Stimulated activated CD4-positive, alpha-beta T cell treated with anti-CD3 and anti-CD28 coated beads, Interleukin-1b, Interleukin-23, amount 100 ng/mL, for 1 hour (primary cell): ENCODE measurements at places on chromosomes 4 and X.
A peak's percentile ranks its signal among the peaks of the same experiment; 100 is the strongest.

DNA sequence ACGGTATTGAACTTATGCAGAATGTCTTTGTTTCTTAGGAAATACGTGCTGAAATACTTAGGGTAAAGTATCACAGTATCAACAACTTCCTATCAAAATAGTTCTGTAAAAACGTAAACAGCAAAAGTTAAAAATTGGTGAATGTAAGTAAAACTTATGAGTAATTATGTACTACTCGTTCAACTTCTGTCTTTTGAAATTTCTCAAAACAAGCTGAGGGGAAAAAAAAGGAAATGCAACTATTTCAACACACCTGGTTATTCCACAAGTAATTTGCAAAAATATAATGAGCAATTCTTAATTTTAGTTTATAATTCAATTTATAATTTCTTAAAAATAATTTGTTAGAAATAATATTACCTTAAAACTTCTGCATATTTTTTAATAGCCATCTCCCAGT lies 8.3 kb downstream of the PPID start:
- DNase-seq, result no peak

DNA sequence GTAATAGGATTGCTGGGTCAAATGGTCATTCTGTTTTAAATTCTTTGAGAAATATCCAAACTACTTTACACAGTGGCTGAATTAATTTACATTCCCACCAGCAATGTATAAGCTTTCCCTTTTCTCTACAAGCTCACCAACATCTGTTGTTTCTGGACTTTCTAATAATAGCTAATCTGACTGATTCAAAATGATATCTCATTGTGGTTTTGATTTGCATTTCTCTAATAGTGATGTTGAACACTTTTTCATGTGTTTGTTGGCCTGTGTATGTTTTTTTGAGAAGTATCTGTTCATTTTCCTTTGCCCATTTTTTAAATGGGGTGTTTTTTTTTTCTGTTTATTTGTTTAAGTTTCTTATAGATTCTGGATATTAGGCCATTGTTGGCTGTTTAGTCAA lies 659.0 kb upstream of the GNPDA2 start:
- no peak for DNase-seq

DNA sequence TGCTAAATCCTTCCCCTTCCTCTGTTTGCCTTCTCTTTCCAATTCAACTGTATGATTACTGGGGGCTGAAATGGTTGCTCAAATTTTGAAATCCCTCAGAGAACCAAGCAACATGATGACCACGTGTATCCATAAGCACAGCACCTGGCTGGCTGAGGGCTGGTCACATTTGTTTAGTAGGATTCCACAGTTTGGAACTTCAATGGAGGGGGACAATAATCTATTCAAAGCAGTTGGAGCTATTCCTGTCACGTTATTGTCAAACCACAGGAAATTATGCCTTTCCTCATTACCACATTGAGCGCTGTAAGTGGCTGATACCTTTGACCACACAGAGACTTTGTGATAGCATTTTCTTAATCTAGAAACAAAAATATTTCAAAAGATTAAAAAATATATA lies 7.0 kb downstream of the TMSB4X start:
- DNase-seq, result no peak

GRCh38 chr4:53589511-53589910 lies 1.8 kb downstream of the LNX1 start:
- DNase-seq, result no peak

DNA sequence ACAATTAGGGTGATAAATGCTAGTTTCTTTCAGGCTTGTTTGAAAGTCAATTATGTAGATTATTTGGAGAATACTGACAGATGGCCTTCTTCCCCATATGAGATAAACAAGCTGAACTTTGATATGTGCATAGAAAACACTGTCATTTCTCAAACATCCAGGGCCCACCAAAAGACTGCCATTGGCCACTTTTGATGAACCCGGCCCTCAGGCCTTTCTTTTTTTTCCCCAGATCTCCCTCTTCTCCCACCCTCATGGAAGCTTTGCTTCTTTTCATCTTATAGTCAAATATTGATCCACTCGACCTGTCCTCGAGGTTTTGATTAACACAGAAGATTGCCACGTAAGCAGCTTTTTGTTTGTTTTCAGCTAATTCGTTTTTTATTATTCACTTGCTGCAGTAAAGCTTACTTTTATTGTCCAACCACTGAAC lies 377.4 kb downstream of the SMARCA1 start:
- DNase-seq, result no peak

GRCh38 chr4:112509243-112510141 lies 6.5 kb downstream of the NEUROG2 start:
- DNase-seq, result no peak

DNA sequence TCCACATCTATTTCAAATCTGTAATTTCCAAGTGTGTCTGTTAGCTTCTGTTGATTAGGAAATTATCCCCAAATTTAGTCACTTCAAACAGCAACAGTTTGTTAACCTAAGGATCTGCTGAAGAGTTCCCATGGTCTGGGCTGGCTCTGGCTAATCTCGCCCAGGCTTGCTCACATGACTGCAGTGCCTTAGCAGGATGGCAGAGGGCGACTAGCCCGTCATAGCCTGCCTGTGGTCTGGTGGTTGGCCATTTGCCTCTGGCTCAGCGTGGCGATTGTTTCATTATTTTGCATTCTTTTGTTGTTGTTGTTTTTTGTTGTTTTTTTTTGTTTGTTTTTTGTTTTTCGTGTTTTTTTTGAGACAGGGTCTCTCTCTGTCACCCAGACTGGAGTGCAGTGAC lies 264.0 kb downstream of the TRIML1 start:
- DNase-seq, result no peak

DNA sequence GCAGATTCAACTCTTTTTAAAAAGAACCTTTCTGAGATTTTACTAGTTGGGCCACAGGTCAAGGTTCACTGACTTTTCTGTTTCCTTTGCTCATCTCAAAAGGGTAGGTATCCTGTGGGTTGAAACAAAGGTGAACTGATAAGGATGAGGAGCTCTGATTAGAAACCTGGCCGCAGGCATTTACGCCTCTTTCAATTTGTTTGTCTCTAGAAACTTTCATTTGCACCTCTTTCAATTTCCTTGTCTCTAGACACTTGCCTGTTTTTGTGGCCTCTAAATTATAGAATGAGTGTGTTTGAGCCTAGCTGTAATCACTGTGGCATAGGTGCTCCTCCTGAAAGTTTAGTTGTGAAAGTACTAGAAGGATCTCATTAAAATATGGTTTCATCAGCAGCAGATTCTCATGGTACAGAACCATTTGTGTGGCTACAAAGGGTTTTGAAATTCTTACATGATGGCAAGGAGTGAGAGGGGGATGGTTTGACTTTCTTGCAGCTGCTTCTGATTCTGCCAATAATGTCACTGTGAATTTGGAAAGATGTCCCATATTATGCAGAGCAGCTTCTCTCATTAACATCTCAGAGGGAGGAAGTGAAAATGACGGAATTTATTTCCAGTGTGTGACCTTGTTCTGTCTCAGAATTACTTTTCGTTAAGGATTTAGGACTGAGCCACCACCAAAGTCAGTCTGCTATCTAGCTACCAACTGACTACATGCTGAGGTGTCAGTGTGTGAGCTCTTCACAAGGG lies 142.2 kb downstream of the SH2D1A start:
- no peak for DNase-seq

DNA sequence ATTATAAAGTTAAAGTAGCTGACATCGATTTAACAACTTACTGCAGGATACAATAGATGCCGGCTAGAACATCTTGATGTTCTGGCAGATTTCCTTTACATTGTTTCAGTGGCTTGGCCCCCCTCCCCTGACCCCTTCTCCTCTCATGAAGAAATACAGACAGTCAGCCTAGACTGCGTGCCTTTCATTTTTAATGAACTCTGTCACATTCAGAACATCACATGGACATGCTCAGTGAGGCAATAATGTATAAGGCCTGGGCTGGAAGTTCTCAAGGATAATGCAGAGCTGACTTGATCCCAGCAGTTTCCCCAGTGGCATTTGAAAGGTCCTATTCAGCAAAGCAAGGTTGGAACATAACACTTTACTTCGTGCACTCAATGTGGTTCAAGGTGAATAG lies 239.2 kb downstream of the ANK2 start:
- no peak for DNase-seq

GRCh38 chrX:11429538-11430085 lies 136.4 kb downstream of the AMELX start:
- DNase-seq, result no peak

DNA sequence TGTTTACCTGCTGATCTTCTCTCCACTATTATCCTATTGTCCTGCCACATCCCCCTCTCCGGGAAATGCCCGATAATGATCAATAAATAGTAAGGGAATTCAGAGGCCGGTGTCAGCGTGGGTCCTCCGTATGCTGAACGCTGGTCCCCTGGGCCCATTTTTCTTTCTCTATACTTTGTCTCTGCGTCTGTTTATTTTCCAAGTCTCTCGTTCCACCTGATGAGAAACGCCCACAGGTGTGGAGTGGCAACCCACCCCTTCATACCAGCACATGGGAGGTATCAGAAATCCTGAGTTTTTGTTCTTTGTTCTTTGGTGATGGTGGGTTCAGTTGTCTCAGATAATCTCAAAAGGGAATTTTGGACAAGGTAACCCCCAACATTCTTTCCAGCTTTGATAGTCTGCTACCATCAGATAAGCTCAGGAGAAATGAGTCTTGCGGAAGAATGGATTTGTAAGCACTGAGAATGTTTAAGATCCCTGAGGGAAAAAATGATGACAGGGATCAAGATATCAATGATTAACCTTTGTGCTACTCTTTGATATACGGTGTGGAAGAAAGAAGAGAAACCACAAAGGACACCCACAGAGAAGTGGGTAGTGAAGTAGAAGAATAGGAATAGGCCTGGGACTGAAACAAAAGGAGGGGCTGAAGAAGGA lies 117.9 kb downstream of the CEP44 start:
- DNase-seq, result no peak

DNA sequence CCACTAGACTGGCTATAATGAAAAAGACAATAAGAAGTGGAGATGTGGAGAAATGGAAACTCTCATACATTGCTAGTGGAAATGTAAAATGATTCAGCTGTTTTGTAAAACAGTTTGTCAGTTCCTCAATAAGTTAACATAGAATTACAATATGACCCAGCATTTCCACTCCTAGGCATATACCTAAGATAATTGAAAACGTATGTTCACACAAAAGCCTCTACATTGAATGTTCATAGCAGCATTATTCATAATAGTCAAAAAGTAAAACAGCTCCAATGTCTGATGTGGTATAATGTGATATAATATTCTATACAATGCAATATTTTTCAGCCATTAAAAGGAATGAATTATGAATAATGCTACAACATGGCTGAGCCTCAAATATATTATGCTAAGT lies 10.2 kb downstream of the EDA start:
- no peak for DNase-seq

- no peak for DNase-seq
These were observed 1662.1 kb upstream of the TENM3 start for GRCh38 chr4:180581061-180581460.

DNA sequence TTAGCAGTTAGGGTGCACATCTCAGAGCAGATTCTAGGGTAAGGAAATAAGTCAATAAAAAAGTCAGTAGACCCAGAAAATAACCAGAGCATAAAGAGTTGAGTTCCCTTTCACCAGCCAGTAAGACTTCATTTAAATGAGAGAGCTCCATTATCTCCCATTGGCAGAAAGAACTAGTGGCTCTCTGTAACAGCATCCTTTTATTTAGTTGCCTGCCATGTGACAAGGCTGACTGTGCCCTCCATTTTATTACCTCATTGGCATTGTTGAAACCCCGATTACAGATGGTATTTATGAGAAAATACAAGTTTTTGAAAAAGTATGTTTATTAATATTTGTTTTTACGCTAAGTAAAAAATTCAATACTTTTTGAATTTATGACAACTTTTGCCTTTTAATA lies 859.5 kb upstream of the NDST4 start:
- no peak for DNase-seq

DNA sequence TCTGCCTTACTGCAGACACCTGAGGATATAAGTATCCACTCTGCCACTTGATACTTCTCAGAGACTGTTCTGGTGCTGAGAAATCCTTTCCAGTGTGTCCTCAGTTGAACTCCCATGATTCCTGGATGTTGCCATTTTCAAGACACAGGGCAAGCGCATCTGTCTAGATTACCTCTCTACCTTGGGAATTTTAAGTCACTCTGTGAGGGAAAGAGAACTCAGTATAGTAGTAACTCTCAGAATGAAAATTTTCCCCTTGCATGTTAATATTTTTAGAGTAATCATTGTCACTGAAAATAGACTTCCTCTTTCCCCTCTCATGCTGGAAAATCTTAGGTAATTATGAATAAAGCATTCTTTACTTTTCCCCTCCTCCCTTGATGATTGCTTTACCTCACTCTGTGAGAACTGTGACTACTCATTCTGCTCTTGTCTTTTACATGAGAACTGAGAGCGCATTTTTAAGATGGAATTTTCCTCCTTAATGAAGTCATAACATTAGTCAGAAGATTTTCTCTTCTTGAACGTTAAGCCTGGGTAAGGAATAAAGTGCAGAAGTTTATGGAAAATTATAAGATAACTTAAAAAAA lies 45.0 kb downstream of the TET2 start:
- DNase-seq, result no peak

- DNase-seq, result no peak
These were observed 73.3 kb upstream of the PPP3CA start for GRCh38 chr4:101420661-101421060.

DNA sequence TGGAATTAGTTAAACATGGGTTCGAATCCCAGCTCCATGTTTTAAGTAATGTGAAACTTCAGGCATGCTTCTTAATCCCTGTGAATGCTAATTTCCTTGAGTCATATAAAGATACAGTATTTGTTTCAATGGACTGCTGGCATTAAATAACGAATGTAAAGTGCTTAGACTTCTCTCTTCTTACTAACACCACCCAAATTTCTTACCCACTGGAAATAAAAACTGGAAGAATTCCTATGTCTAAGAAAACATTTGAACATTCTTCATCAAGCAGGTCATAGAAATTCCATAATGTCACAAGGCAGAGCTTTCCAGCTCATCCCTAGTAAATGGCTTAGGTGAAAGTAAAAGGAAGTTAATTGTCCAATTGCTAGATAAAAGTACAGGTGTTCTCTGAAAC lies 172.5 kb downstream of the ANK2 start:
- no peak for DNase-seq

DNA sequence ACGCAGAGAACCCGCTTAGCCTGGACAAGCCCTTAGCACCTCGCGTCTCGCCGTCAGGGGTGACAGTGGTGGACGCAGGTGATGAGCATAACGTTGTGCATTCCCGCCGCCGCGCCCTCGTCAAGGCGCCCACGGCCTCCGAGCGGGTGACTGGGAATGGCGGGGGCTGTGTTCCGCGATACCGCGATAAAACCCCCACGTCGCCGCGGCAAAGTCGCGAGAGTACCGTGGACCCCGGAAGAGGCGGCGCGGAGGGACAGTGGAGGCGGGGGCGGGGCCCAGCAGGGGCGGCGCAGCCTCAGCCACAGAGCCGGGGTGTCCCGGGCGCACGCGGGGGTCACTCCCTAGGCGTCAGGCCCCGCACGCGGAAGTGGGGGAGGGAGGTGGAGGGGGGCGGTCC lies 53.8 kb downstream of the ZFYVE28 start:
- DNase-seq, result peak; percentile 5

GRCh38 chr4:137535718-137536117 lies 3.4 kb upstream of the PCDH18 start:
- no peak for DNase-seq
